ENCODE measurements at places on chromosomes 7 and 10.

- no peak for DNase-seq
Observed at GRCh38 chr7:151439855-151440798, at the start of gene CRYGN. CRYGN (minus strand) TSS chr7:151440141; CDS start chr7:151439917, 224 bp downstream.

DNA sequence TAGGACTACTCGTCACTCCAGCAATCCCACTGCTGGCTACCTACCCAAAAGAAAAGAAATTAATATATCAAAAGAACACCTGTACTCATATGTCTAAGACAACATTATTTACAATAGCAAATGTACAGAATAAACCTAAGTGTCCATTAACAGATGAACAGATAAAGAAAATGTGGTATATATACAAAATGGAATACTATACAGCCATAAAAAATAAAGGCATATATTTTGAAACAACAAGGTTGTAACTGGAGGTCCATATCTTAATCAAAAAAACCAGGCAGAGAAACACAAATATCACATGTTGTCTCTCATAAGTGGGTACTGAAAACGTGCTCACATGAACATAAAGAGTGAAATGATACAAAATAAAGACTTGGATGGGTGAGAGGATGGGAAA lies 1073.3 kb upstream of the PHF14 start:
- DNase-seq, result no peak

DNA sequence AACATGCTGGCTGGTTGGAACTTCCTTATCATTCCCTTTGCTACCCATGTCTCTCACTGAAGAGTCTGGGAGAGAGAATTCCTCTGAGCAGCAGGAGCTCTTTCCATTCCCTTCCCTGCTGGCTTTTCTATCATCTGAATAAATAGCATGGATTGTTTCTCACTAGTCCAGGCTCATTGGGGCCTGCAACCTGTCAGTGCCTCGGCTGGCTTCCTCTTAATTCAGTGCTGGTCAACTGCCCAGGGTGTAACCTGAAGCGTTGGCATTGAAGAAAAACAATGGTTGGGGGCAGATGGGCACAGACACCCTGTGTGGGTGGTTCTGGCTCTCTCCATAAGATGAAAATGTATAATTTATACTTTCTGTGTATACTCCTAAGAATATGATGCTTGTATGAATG lies 155.6 kb downstream of the ANLN start:
- DNase-seq, result no peak

GRCh38 chr10:2076528-2076927 lies 339.2 kb upstream of the ADARB2 start:
- no peak for DNase-seq

GRCh38 chr7:120836556-120837115 lies 21.3 kb downstream of the TSPAN12 start:
- DNase-seq, result no peak

DNA sequence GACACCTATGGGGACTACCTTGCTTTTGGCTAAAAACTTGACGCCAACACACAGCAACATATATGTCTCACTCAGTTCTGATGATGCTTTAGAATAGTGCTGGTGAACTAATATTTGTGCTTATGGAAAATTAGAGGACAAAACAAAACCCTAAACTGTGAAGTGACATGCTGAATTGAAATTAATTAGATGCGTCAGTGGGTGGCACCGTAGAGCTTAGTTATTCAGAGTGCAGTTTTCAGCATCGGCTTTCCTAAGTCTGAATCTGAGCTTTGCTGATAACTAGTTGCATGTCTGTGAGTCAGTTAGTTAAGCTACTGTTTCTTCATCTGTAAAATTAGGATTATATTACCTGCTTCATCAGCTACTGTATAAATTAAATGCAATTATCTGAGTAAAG lies 245.0 kb upstream of the SORCS1 start:
- DNase-seq, result no peak

DNA sequence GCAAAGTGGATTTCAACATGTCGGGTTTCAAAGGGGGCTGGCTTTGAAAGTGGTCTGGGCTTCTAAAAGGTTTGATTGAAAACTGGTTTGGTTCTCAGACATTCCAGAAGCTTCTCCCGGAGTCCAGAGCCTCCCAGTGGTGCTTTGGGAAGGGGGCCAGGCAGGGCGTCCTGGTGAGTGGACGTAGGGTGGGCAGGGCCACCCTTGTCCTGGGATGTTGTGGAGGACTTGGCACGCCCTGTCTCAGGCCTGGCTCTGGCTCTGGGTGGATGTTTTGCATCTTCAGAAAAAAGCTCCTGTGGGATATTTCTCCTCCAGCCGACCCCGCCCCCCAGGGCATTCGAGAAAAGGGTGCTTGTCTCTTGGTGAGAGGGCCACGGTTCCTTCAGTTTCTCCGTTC lies 31.2 kb downstream of the GRIFIN start:
- no peak for DNase-seq

DNA sequence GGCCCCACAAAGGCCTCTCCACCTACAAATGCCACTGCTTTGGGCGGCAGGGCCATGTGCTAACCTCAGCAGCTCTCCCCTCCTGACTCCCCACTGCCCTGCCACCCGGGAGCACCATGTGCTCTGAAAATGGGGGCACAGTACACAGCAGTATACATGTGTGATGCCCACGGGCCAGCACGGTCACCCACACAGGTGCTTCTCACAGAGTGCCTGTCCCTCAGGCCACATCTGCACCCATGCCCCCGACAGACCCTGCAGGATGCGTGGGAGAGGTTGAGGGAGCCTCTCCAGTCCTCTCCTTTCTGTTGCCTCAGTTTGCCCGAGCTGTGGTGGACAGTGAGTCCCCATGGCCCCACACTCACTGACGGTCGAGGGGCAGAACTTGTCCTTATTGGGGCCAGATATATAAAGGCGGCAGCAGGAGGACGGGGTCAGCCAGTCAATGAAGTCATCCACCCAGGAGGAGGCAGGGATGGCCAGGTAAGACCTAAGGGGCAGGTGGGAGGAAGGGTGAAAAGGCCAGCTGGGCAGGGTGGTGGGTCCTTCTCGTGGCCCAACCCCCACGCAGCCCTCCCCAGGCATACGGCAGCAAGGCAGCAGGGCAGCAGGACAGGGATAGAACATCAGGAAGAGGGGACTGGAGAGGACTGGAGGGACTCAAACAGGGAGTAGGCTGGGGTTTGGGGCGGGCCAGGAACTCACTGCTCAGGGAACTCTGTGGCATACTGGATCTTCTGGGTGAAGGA lies 19.6 kb downstream of the NPC1L1 start:
- DNase-seq, result no peak

DNA sequence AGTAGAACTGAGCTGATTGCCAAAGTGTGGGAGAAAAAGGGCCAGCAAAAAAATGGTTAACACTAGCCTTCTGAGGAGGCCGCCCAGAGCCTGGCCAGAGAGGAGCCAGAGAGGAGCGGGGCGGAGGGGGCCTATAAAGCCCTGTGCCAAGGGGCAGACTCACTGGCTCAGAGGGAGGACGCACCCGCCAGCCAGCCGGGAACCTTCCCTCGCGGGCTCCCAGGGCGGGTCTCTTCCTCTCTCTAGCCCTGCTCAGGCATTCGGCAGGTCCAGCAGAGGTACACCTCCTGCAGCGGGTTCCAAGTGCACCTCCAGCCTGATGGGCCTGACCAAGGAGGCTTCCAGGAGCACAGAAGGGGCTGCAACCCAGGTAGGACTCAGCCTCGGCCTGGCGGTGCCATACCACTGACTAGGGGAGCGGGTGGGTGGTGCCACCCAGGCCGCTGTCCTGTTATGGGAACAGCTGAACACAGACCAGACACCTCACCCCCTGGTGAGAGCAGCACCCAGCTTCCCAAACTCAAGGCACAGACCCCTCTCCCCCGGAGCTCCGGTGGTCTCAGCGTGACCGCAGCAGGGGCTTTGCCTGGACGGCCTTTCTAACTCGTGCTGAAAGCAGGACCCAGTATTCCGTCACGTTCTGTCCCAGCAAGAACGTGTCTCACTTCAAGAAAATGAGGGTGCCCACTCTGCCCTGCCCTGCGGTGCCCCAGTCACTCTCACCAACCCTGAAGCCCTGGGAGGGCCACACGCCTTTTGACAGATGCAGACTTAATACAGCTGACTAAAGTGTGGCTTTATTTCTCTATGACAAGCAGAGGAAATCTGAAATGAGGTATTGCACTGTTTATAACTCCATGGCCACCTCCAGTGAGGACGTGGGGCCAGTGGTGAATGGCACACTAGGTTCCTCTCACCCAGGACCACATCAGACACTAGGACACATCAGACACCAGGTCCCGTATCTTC lies at the start of gene GPER1:
GPER1 (plus strand) TSS at position 162 of the 969 bp plus-strand sequence. CDS start 3,616 bp downstream, outside the sequence.
- DNase-seq, result peak; percentile 68

- DNase-seq, result no peak
Observed at GRCh38 chr10:102598243-102598642, 46.0 kb upstream of the TRIM8 start.

DNA sequence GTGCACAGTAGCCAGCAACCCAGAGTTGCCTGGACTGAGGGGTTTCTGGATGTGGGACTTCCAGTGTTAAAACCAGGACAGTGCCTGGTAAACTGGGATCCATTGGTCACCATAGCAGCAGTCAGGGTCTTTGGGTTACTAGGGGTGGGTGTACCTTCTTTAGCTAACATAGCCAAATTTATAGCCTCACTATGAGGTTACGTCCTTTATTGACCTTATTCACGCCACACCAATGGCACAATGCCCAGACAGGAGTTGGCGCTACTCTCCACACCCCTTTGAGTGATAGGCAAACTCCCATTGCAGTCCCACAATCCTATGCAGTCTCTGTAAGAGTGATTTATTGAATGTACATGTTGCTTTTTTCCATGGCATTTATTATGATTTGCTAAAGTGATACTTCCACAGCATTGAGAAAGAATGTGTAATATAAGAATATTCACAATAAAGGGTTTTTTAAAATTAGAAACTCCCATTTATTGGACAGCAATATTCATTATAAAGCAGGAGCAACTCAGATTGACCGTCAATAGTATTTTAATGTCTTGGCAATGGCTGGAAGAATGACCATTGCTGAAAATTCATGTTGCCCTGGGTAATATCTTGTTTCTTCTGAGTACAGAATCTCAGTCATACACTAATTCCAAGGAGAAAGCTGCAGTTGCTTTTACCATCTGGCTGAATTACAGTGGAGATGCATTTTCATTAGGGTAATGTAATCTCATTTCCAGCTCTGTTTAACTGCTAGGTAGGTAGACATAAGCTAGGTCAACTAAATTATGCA lies 26.1 kb downstream of the IFIT5 start:
- DNase-seq, result no peak

DNA sequence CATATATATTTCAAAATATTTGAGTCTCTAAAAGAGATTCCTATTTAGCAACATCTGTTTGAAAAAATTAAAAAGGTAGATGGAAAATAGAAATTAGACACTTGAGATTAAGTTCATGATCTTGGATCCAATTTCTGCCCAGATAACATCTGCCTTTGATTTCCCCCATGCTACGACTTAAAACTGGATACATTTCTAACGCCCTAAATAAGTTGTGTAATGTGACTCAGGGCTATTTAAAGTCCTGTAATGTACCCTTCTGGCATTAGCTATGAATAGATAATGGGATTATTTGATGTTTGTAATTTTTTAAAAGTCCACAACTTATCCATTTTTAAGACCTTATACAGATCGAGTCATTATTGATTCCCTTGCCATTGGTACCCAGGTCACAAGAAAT lies 23.4 kb downstream of the CFAP43 start:
- DNase-seq, result no peak

GRCh38 chr7:134900166-134900982 lies 85.9 kb upstream of the AGBL3 start:
- DNase-seq, result no peak

- no peak for DNase-seq
Observed at GRCh38 chr10:132163278-132163765, 23.4 kb upstream of the DPYSL4 start.

- no peak for DNase-seq
Observed at GRCh38 chr10:43340619-43341018, 30.8 kb upstream of the FXYD4 start.

GRCh38 chr10:35545878-35546590 lies 59.1 kb upstream of the GJD4 start:
- DNase-seq, result no peak

GRCh38 chr10:88064608-88065382 lies 201.4 kb downstream of the PTEN start:
- no peak for DNase-seq

GRCh38 chr10:92130622-92131274 lies 160.1 kb downstream of the CPEB3 start:
- no peak for DNase-seq

- DNase-seq, result no peak
Observed at GRCh38 chr10:65320236-65321026, 1605.4 kb upstream of the LRRTM3 start.

- DNase-seq, result no peak
Observed at GRCh38 chr7:55191926-55192692, 173.0 kb upstream of the LANCL2 start.

DNA sequence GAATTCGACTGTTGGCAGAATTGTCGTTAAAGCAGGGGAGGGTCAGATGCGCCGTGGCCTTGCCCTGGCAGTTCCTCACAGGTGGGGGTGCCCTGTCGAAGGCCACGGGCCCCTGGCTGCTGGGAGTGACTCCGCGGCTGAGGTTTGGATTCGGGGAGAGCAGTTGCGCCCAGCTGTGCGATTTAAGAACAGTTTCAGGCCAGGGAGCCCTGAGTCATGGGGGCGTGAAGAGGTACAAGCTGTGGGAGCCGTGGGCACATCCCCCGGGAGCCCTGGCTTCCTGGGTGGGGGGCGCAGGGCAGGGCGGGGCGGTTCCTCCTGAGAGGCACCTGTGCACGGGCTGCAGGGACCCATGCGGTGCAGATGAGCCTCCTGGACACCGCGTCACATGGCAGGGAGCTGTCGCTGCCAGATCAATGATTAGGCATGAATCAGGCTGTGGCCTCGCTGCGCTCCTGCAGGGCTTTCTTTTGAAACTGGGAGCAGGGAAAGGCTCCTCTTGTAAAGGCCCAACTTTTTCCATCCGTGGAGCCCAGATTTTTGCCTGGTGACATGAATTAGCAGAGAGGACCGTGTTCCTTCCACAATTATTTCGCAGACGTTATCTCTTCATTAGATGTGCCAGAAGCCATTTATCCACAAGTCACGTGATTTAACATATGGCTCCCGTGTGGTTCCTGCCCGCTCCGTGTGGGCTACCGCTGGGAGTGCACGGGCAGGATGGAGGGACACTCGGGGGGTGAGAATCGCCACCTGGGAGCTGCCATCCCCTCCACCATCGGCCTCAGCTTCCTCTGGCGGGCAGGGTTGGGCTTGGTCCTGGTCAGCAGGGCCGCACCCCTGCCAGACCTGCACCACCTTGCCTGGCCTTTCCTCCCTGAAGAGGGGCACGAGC lies 918 bp downstream of the PWWP2B start:
- no peak for DNase-seq

DNA sequence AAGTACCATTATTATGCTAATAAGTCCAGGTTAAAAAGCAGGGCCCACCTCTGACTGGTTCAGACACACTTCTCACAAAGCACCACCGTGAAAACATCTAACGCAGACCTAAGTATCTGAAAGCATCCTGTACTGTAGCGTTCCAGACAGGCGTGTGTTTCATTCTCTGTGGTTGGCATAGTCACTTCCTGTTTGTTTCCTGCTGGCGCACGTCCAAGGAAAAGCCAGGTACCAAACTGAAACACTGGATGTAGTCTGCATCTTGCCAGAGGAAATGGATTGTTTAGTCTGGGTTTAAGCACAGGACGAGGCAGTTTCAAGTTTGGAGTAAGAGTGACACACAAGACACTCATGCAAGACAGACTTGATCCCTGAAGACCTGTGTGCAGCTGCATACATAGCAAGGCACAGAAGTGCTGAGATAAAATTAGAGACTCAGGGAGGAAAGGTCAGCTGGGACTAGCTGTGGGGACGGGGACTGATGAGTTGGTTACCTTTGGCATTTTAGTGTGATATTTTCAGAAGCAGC lies 23.3 kb downstream of the BPGM start:
- DNase-seq, result no peak

- DNase-seq, result no peak
Observed at GRCh38 chr7:90931986-90932916, 332.0 kb upstream of the FZD1 start.

Measured in head of caudate nucleus (tissue), 42 donors.